Activated CD4-positive, CD25-positive, alpha-beta regulatory T cell treated with anti-CD3 and anti-CD28 coated beads, Interleukin-2, amount 50 U/mL, for 24 hours (primary cell): ENCODE measurements at places on chromosomes 6 and 20.

DNA sequence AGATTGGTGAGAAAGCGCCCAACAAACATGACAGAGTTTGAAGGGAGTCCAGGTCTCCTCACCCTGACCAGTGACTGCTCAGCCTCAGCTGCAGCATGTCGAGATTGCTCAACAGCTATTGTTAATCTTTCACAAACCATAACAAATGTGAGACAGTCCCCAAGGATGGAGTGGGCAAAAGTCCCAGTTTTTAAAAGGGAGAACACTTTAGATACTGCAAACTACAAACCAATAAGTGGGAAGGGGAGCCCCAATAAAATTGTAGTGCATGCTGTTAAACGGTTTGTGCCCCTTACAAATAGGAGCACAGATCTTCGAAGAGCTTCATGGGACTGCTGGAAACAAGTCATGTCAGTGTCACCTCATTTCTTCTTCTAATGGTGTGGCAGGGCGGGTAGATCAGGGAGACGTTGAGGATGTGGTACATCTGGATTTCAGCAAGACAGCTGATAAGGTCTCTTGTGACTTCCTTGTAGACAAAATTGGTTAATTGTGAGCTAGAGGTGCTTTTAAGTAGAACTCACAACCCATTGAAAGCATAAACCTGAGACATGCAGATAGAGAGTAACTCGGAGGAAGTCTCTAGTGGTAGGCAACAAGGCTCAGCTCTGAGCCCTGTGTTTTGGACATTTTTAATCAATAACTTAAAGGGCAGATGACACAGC is 134.0 kb upstream of the ARMC2 start:
- ATAC-seq: no peak

DNA sequence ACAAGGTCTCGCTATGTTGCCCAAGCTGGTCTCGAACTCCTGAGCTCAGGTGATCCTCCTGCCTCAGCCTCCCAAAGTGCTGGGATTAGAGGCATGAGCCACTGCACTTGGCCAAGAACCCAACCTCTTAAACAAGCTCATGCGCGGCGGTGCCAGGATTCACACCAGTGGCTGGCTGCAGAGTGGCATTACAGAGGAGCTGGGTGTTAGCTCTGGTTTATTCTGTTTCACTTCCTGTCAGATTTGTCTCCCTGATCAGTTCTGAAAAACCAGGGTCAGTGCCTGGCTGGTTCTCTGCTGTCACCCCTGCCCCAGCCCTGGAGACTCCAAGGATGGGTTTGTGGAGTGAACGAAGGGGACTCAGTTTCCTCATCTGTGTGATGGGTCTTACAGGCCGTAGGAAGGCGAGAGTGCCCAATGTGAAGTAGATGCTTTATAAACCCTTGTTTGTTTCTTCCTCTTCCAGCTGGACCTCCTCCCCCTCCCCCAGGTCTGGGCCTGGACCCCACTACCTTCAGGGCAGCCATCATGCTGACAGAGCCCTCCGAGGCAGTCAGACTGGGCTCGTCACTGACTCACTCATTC is 63.4 kb downstream of the UBE2V1 start:
- ATAC-seq: no peak

DNA sequence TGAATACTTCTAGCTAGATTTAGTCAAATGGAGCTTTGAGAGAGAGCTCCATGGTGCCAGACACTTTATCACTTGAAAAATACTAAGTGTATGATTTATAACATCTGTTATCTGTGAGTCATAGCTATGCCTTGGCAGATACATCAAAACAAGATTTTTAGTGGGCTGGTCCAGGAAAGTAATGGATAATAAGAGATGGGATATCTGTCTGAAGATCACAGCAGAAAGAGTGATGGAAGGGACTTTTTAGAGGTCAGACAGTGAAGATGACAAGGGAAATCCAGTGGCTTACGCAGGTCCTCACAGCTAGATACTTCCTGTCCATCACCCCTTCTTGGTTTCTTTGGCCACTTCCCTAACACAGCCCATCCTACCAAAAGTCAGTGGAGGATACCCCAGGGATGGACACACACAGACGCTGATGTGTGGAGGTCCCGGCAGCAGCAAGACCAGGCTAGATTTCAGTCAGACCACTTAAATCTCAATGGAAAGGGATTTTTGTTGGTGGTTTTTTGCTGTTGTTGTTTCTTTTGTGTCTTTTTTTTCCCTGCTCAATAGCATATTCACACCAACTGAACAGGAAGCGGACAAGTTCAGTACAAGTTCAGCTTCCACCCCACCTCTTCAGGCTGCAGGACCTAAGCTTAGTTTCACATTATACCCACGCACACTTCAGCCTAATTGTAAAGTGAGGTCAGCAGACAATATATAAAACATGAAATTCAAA is 209.3 kb downstream of the ALDH8A1 start:
- ATAC-seq: no peak

- no peak for ATAC-seq
These were observed 398.0 kb downstream of the CDKAL1 start for GRCh38 chr6:20932284-20932683.

GRCh38 chr20:20780127-20780824 is 67.8 kb upstream of the RALGAPA2 start:
- ATAC-seq: no peak

DNA sequence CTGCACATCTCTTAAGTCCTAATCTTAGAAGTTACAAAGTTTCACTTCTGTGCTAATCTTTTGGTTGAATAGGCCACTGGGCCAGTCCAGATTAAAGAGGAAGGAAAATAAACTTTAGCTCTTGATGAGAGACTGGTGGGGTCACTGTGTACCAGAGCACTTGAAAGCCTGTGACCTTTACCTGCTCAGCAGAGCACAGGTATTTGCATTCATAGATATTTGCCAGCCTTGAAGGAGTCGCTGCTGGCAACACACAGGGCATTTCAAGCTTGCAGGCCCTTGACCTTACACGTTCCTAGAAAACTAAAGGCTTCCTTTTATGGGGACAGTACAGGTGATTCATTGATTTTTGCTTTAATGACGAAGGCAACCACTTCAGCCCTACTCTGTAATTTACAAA is 108.4 kb upstream of the SLC22A23 start:
- ATAC-seq: no peak

- ATAC-seq: no peak
These were observed 336.0 kb downstream of the RFPL4B start for GRCh38 chr6:112683106-112683505.

- no peak for ATAC-seq
These were observed 16.4 kb downstream of the MRPS18A start for GRCh38 chr6:43671011-43671800.

DNA sequence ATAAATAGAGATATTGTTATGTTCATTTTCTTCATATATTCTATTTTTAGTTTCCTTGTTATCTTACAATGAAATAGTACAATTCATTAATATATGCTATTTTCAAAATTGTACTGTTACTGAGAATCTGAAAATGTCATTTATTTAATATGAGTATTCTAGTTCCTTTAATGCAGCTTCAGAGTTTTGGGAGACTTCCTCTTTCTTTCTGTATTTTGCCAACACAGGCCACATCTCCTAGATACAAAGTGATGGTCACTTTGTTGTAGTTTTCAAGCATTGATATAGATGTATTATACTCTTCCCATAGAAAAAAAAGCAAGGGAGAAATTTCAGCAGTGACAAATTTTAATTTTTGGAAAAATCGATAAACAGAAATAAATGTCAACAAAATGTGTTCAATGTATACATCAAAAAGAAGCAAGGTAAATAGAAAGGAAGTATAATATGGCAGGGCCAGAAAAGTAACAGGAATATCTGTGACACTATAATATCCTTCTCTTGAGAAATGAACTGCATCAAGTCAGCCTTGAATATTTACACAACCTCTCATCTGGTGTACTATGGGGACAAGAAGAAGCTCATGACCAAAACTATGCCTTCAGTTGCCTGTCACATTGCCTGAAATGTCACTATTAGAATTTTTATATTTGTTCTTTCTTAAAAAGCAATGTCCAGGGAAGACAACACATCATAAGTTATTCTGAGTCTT is 396.0 kb downstream of the TBC1D32 start:
- no peak for ATAC-seq

- ATAC-seq: no peak
These were observed 22.7 kb downstream of the HIVEP1 start for GRCh38 chr6:12034837-12035236.

GRCh38 chr6:89260310-89260709 is 43.2 kb upstream of the GABRR1 start:
- no peak for ATAC-seq

DNA sequence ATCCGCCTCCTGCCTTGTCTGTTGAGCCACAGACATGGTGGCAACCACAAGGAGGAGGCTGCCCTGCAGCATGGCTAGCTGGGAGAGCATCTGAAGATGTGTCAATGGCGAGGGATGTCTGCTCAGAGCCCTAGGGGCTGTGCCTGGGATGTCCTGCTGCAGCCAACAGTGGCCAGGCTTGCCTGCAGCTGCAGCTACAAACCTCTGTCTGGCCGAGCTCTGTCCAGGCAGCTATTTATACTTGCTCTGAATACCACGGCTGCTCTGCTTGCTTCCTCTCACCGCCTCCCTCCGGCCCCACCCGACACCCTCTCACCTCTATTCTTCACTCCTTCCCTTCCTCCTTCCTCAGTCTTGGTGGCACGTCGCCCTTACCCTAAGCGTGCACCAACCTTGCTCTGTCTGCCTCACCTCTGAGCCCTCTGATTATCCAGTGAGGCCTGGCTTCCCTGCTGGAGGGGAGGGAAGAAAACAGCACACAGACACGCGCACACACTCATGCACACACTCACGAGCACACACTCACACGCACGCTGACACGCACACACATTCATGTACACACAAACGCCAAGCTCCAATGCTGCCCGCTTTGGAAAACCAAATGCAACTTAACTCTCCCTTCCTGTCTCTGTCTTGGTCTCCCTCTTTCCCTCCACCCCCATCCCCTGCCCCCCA is at the start of gene ANGPT4:
TSS of gene ANGPT4 (minus strand) at position 210 of the 675 bp plus-strand sequence. CDS start at position 90, 120 bp downstream.
- no peak for ATAC-seq

DNA sequence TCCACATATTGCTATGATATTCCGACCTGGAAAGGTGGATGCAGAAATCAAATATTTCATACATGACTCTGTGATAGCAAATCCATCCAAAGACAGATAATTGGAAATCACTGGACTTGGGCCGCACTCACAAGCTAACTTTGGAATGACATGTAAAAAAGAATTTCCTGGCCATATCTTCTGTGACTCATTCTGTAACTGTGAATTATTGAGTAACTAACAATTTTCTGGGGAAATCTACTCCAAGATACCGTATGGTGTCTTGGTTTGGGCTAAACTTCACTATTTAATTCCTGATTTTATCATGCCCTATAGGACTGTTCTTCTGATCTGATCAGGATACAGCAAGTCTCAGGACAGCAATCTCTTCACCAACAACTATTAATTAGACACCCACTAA is 92.7 kb upstream of the LY86 start:
- no peak for ATAC-seq

GRCh38 chr6:30678964-30679726 is 6.3 kb upstream of the DHX16 start:
- ATAC-seq: peak; percentile 42

DNA sequence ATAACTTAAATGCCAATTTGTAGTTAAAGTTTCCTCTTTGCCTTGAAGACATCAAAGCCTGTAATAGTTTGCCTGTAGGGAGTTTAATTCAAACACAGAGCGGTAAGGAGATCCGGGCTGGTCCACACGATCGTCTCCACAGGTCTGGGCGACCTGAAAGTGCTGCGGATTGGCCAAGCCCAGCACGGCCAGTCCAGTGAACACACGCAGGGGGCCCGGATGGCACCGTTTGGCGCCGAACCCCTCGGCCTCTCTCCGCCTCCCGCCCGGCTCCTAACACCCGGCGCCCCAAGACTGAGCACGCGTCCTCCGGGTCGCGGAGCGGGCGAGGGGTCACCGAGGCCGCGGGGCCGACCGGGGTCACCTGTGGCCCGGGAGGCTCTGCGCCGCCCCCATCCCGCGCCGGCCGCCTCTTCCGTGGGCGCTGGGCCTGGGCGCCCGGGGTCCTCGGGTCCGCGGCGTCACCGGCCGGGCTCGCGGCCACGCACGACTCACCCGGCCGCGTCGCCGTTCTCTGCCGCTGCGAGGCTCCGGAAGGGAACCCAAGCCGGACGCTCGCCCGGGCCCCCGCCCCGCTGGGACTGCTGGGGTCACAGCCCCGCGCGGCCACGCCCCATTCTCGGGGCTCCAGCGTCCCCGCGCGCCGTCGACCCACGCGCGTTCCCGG is 481 bp downstream of the SERPINB6 start:
- ATAC-seq: peak; percentile 63
